ENCODE measurements at places on chromosomes 2 and 18.

DNA sequence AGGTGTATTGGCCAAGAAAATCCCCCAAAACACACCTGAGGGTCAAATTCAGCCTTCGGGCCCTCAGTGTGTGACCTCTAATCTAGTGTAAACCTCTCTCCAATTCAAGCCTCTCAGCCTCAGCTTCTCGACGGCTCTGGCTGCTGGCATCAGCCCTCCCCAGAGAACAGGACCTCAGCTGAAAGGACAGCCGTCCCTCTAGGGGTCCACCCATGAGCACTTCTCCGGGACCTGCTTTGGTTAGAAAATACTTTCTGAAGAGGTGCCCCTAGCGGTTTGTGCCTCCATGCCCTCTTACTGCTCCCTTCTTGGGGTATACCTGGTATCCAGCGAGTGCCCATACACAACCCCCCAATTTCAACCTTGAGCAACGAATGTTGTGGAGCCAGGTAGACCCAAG, 48.8 kb downstream of the INHBB start:
- DNase-seq = no peak

- DNase-seq = no peak
These were observed 13.2 kb downstream of the TXNDC2 start for GRCh38 chr18:9898792-9899549.

- DNase-seq = no peak
These were observed 43.2 kb downstream of the IL1R2 start for GRCh38 chr2:102034683-102035548.

DNA sequence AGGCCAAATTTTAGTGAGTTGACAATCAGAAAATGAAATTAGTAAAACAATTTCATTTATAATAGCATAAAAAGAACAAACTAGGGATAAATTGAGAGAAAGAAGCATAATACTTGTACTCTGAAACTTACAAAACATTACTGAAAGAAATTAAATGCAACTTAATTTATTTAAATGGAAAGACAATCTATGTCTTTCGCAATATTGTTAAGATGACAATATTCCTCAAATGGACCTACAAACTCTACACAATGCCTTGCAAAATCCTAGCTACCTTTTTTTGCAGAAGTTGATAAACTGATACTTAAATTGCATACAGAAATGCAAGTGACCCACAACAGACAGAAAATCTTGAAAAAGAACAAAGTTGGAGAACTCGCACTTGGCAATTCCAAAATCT, 9.1 kb downstream of the EPG5 start:
- no peak for DNase-seq

DNA sequence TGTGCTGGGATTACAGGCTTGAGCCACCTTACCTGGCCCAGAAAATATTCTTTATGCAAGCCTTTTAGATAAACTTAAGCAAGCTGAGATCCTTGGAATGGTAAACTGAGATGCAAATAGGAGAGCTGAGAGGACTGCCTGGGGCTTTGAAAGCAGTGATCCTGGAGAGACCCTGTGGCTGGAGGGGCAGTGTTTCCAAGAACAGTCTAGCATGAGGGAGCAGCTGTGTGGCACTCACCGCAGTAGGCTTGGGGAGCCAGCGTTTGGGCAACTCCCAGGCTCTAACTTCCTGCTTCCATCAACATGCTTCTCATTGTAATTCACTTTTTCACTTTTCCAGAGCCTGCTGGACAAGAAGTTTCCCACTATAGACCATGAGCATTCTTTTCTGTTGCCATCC, 144.1 kb upstream of the CELF4 start:
- no peak for DNase-seq

- no peak for DNase-seq
These were observed 30.6 kb downstream of the ARMC9 start for GRCh38 chr2:231228974-231229529.

DNA sequence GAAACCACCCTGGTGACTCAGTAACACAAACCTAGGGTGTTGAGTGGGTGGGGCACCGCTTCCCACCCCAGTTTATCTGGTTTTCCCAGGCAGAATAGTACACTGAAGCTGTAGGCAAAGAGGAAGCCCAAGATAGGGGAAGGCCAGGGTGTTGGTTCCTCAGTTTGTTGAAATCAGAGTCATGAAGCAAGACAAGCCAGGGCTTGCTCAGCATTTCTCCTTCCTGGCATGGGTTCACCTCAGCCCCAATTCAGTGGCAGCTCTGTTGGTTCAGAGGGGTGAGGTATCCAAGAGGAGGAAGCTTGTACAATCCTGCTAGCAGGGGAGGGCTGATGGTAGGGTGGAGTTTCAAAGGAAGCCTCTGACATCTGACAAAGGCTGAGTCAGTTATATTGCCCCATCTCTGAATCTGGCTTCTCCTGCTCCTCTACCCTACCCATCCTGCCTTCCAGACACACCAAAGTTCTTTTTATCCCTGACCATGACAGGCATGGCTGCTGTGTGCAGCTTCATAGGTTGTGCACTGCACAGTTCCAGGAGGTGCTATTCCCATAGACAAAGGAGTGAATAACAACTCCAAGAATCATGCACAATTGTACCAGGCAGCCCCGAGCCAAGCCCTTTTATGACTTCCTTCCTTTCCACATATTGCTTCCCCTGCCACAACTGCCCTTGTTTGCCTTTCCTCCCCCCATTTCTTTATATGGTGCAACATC, 24.9 kb upstream of the RAB10 start:
- DNase-seq = no peak

DNA sequence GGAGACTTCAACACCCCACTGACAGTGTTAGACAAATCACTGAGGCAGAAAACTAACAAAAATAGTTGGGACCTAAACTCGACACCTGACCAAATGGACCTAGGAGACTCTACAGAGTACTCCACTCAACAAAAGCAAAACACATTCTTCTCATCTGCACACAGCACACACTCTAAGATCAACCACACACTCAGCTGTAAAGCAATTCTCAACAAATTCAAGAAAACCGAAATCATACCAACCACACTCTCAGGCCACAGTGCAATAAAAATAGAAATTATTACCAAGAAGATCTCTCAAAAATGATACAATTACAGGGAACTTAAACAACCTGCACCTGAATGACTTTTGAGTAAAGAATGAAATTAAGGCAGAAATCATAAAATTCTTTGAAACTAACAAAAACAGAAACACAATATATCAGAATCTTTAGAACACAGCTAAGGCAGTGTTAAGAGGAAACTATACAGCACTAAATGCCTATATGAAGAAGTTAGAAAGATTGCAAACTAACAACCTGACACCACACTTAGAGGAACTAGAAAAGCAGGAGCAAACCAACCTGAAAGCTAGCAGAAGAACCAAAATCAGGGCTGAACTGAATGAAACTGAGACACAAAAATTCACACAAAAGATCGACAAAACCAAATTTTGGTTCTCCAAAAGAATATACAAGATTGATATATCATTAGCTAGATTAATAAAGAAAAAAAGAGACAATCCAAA, 46.3 kb downstream of the RTTN start:
- DNase-seq = no peak

DNA sequence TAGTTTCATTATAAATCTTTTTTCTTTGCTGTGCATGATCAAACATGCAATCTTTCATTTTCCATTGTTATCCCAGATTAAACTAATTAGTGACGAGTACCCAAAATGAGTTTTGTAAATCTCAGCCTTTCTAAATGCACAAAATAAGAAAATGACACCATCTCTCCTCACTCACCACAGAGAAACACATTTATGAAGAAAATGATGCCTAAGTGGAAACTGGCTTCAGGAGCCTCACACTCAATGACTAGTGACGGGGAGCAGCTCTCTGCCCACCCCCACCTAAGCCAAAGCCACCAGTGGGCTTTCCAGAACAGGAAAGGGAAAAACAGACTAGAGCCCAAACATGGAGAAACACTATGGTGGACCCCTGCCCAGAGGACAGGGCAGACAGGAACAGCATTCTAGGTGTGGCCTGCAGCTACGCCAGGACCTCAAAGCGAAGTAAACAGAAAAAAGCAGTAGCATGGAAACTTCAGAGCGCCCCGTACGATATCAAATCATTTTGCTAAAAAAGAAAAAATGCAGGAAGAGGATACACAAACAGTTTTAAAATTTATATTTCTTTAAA, 113.5 kb downstream of the RBMS1 start:
- DNase-seq = no peak

- DNase-seq = no peak
These were observed 65.1 kb downstream of the INPP4A start for GRCh38 chr2:98509542-98510321.

GRCh38 chr2:15814403-15814802, 125.9 kb upstream of the MYCN start:
- DNase-seq = no peak

DNA sequence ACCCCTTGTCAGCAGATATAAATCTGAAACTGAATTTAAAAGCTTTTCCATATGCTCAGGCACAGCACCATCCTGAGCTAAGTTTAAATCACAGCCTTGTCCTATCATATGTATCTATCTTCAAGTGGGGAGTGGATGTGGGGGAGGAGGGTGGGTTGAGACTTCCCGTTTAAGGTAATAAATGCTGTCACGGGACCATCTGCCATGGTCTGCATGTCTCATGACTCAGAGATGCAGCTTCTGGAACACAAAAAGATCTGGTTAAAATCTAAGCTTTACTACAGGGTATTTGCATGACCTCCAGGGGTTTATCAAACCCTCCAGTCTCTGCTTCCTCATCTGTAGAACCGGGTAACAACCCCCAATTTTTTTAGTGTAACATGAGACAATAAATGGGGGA, 377.7 kb upstream of the ST6GAL2 start:
- no peak for DNase-seq

DNA sequence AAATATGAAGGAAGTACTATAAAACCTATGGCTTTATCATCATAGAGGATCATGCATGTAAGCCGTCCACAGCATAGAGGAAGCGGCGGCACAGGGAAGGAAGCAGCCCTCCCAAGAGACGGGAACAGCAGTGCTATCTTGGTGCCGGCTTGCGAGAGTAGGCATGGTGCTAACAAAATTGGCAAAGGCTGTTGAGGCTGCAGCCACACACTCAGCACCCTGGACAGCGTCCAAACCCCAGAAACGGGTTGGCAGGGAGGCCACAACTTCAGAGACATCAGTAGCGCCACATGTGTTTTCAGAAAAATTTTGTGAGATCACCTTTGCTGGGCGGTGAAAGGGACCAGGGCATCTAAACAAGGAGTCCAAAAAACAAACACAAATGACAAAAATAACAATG, 37.7 kb downstream of the NETO1 start:
- no peak for DNase-seq

DNA sequence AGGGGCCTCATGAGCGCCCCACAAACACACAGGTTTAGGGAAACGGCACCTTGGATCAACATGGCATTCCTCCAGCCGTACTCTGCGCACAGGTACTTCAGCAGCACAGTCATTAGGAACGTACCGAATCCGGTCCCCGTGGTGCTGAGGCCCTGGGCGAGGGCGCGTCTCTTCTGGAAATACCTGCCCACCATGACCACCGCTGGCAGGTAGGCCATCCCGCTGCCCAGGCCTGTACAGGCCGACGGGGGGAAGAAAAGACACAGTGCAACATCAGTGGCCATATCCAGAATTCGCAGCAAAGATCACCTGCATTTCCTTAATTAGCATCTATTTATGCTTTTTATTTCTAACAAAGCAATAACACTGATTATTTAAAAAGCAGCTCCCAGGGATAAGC, 22.2 kb downstream of the SLC16A14 start:
- DNase-seq = no peak

DNA sequence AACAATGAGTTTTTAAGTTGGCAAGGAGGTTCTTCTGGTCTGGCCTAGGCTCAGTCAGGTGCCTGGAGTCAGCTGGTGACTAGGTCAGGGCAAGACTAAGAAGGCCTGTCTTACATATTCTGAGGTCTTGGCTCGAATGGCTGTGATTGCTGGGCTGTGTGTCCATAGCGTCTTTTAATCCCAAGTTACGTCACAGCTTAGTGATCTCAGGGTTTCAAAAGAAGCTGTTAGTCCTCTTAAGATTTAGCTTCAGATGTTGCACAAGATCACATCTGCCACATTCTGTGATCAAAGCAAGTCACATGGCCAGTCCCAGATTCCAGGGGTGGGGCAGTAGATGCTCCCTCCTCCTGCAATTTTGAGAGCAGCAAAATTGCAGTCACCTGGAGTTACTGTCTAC, 61.3 kb downstream of the PKP4 start:
- no peak for DNase-seq

DNA sequence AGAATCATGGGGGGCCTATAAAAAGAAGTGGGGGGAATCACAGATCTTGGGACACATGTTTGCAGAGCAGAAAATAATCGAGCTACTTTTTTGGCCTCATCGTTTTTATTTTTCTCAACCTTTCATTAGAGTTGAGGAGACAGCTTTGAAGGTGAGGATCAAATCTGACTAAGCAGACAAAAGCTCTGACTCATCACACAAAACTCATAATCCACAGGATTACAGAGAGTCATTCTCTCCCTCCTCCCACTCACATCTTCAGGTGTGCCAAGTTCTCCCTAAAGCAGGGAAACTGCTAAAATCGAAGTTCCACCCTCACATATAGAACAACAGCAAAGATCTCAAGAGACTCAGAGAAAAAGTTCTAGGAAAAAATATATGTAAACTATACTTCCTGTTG, 15.6 kb downstream of the BAZ2B start:
- no peak for DNase-seq

DNA sequence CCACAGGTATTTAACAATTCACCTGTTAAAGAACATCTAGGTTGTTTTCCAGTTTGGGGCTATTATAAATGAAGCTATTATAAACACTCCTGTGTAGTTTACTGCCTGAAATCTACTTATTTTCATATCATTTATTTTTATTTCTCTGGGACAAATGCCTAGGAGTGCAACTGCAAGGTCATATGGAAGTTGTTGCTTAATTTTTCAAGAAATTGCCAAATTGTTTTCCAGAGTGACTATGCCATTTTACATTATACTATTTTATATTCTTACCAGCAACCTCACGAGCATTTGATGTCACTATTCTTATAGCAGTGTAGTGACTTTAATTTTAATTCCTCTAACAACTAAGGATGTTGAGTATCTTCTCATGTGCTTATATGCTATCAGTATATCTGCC, 298.4 kb downstream of the EXOC6B start:
- no peak for DNase-seq

GRCh38 chr18:35326695-35327387, 17.4 kb downstream of the ZNF24 start:
- DNase-seq = no peak

GRCh38 chr2:97738179-97739019, 25.0 kb downstream of the ZAP70 start:
- DNase-seq = no peak

GRCh38 chr2:123659120-123659519, 366.0 kb upstream of the CNTNAP5 start:
- no peak for DNase-seq

DNA sequence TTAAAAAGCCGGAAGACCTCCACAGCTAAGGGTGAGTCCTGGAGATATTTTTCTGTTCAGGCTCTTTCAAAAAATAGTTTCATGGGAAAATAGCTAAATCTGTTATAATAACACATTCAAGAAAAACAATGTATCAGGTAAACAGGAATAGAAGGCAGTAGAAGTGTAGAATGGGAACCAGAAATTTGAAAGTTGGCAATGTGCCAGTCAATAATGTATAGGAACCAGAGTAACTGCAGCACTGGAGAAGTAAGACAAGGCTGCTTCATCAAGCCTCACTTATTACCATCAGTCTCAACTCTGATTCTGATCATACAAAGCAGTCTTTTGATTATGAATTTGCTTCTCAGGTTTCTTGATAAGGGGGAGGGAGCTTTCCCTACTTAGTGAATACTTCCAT, 81.4 kb upstream of the VRK2 start:
- DNase-seq = no peak

Data from NCI-H2081 (cell line).